ENCODE measurements at places on chromosomes 13 and 19.

DNA sequence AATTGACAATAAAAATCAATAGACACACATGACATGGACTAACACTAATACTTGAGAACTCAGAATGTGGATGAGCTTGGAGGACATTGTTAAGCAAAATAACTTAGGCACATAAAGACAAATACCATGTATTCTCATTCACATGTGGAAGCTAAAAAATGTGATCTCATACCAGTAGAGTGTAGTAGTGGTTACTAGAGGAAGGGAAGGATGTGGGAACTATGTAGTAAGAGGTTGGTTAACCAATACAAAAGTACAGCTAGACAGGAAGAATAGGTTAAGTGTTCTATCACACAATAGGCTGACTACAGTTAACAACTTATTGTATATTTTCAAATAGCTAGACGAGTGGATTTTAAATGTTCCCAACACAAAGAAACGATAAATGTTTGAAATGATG, 415.8 kb upstream of the KLF12 start:
- peak; percentile 68 for DNase-seq

GRCh38 chr13:79190932-79191331, 215.1 kb downstream of the RBM26 start:
- DNase-seq = no peak

GRCh38 chr19:49355909-49356353, 6.3 kb downstream of the TEAD2 start:
- DNase-seq = no peak

DNA sequence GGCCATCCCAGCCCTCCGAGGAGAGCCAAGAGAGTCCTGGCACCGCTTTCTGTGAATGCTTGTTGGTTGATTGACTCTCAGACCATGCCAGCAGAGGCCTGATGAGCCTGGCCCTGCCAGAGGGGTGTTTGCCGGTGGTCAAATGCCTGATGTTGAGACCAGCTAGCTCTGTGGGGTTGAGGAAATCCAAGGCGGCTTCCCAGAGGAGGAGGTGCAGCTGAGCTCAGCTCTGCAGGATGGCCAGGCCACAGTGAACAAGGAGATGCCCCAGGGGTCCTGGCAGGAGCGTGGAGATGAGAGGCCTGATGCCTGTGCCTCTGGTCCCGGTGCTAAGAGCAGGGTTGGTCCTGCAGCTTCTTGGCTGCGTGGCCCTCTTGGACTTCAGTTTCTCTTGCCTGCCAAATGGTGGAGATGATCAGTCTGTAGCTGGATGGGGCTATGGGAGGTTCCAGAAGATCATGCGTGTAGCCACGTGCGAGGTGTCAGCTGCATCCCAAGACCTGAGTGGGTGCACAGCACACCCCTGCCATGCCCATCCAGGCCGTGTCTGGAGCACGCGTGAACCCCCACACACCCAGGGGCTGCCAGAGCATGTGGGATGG, 16.8 kb downstream of the NFIC start:
- no peak for DNase-seq

DNA sequence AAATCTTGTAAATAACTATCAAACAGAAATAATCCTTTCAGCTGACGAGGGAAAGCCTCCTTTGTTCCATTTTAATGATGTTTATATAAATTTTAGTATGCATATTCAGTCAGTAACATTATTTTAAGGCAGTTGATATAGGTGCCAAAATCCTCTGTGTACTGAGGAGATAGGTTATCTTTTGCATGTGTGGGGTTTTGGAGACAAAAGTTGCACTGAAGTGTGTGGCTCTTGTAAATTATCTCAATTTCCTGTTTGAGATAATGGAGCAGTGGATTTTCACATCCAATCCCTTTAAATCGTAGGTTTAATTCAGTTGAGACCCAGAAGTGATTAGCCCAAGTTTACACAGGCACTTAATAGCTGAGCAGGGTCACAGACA, 106.6 kb downstream of the RGCC start:
- no peak for DNase-seq

- DNase-seq = no peak
Observed at GRCh38 chr19:6806488-6806887, 34.0 kb downstream of the VAV1 start.

DNA sequence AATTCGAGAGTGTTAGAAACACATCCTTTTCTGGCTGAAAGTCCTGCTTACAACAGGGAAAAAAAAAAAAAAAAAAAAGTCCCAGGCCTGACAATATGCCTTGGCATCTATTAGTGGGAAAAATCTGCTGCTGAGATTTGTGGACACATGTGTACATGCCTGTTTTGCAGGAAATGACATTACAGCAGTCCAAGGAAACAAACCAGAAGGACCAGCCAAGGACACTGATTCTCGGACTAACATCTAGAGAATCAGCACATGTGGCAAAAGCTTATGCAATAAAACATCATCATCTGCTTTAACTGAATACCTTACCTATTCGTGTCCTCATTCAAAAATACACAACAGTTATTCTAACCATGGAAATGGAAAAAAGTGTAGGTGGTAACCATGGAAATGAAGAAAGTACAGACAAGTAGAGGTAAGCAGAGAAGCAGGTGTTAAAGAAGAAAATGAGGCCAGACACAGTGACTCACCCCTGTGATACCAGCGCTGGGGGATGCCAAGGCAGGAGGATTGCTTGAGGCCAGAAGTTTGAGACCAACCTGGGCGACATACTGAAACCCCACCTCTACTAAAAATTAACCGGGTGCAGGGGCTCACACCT, 9.4 kb upstream of the DPY19L3 start:
- no peak for DNase-seq

DNA sequence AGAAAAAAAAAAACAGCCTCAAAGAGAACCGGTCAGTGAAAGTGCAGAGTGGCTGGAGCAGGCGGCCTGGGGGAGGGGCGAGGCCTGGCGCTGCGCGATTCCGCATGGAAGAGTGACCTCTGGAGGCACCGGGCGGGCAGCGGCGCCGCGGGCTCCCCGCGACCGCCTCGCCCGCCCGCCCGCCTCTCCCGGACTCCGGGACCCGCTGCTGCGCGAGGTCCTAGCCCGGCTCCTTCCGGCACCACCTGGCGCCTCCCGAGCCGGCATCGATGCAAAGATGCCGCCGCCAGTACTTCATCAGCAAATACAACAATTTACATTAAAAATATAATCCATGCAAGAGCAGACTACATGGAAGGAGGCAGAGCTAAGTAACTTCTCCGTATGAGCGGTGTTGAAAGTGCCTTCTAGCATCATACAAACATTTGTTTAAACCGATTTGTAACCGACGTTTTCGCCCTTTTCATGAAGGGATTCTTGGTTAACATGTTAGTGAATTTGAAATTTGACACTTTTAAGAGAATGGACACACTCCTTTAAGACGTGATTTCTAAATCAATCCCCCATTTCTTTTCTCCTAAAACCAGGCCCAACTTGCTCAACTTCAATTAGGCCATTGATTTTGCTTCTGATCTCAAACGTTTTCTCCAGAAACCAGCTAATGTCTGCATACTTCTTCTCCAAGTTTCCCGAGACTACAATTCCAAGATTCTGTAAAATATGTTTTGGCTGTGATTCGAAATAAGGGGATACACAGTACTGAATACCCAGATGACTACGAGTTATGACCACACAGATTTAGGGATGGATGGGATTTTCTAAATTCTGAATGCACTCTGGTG, 2.1 kb downstream of the EFNB2 start:
- DNase-seq = no peak

DNA sequence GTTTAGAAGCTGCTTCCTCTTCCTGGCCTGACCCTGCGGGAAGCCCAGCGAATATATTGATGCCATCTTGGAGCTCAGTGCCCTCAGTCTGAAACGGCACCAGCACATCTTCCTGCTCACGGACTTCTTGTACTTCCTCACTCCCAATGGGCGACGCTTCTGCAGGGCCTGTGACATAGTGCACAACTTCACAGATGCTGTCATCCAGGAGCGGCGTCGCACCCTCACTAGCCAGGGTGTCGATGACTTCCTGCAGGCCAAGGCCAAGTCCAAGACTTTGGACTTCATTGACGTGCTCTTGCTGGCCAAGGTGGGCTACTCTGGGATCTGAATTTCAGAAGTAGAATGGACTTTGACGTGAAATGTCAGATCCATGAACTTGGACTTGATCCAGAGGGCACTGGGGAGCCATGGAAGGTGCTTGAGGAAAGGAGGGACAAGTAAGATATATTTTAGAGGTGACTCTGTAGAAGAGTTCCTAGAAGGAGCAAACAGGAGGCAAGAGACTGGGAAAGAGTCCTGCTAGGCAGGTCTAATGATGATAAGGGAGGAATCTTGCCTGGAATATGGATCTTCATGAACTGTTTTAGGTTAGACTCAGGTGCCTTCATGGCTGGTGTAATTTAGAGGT, 38.4 kb upstream of the CYP4F8 start:
- DNase-seq = no peak

DNA sequence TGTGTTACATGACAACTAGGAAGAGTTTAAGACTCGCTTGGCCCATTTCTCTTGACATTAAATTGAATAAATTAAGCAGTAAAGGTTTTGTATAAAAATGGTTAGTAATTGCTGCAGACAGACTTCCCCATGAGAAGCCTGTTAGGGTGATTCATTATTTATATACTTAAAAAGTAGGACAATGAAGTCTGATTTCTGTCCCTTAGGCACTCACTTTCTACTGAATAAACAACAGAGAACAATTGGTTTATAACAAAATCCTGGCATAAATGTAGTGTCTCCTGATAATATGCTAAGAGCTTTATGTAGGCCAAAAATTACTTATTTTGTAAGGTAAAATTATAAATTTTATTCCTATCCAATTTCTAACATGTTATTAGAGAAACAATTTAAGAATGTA, 2138.5 kb upstream of the PCDH20 start:
- DNase-seq = no peak

- no peak for DNase-seq
Observed at GRCh38 chr19:9799162-9799561, 19.7 kb downstream of the FBXL12 start.

All from T-helper 2 cell (primary cell).